ENCODE measurements at places on chromosomes 11 and 22.

- DNase-seq = no peak
These were observed 62.8 kb upstream of the PRDM11 start for GRCh38 chr11:45083544-45084087.

DNA sequence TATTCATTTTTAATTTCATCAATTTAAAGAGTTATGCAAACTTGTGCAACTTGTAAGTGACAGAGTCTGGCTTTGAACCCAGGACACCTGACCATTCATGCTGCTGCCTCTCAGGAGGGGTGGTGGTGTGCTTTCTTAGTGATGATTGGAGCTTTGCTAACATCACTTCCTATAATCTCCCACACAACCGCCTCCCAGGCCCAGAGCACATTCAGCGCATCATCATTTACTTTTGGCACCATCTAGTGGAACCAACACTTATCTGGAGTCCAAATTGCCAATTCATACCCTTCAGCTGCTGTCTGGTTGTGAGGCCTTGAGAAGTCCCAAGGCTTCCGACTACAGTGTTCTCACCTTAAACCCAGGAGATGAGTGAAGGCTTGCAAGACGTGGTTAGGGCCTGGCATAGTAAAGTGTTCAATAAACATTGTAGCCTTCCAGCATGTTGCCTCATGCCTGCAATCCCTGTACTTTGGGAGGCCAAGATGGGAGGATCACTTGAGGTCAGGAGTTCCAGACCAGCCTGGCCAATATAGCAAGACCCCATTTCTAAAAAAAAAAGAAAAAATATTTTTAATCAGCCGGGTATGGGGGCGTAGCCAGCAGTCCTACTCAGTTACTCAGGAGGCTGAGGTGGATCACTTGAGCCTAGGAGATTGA lies 1.1 kb upstream of the TTLL1 start:
- DNase-seq = peak; percentile 89

DNA sequence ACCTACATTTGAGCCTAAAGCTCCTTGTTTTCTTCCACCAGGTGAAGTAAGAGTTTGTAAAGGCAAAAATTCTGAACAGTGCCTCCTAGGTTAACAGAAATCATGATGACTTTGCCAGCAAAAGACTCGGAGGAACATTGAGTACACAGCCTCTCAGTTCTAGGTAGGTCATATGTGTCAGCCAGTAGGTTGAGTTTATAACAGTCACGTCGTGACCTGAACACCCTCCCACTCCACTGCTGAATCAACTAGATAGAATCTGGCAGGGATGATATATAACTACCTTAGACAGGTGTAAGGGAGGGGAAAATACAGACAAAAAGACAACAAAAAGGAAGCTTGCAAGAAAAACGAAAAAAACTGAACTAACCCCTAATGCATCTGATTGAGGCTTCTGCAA lies 12.8 kb upstream of the ASPHD2 start:
- no peak for DNase-seq

DNA sequence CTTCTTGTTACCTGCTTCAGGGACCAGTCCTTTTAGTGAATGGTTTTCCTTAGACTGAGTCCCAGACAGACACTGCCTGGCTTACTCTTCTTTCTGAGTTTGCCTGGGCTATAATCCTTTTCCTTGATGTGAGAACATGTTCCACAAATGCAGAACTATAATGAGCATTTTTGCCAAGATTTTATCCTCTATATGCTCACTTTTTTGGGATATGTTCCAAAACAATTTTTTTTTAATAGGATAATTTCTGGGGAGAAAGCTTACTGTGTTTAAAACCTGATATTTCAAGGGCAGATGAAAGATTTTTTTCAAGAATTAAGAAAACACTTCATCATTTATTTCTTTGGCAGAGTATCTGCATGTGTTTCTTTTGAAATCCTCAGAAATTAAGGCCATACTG lies 110.0 kb upstream of the TENM4 start:
- DNase-seq = no peak

DNA sequence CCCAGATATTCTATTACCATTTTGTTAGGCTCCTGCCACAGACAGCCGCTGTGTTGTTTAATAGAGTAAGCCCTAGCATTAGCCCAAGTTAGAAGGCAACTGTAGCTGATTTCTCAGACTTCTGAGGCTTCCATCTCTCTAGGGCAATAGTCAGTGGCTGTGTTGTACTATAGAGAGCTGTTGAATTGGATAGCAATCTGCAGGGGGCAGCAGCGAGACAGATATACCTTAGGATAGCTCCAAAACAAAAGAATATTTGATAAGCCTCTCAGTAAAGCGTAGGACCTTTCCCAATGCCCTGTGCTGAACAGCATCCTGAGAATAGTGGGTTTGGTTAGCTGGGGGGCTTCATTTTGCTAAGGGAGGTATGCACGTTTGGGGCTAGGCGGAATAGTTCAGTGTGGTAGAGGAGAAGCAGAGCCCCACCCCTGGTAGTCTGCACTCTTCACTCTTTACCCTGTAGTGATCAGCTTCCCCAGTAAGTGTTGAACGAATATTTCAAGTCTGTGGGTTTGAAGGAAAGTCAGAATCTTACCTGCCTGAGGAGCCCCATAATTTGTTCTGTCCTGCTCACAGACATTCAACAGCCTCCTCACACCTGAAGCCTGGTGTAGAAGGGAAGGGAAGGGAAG lies 515.1 kb downstream of the INSC start:
- DNase-seq = no peak

- no peak for DNase-seq
These were observed 43.5 kb upstream of the SLC5A12 start for GRCh38 chr11:26765323-26765722.

DNA sequence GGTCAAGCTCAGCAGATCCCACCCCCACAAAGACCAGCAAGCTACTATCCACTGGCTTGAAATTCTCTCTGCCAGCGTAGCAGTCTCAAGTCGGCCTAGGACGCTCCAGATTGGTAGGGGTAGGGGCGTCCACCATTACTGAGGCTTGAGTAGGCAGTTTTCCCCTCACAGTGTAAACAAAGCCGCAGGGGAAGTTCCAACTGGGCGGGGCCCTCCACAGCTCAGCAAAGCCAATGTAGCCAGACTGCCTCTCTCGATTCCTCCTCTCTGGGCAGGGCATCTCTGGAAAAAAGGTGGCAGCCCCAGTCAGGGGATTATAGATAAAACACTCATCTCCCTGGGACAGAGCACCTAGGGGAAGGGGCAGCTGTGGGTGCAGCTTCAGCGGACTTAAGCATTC lies 1064.9 kb upstream of the TENM4 start:
- DNase-seq = no peak

DNA sequence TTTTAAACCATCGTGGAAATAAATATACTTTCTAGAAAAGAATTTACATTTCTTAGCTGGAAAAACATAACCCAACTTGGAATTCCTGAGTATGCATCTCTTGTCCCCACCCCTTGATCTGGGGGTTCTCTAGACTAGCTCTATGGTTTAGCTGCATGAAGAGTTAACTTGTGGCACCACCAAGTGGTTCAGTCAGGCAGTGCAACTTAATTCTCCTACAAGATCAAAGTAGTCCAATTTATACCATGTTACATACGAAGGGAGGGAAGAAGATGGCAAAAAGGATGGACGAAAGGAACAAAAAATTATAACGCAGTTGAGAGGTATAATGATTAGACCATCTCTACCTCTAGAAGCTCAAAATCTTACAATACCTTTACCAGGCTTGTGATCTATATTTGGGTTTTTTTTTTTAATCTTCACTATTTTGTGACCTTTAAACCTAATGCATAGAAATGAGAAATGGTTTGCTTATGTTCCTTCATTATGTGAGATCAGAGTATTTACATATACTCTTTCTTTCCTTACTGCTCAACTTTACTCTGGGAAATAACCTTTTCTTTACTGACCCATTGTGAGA lies 28.5 kb upstream of the ALKBH3 start:
- DNase-seq = peak; percentile 57

GRCh38 chr22:30249049-30250038 lies 2.8 kb upstream of the LIF start:
- DNase-seq = no peak

DNA sequence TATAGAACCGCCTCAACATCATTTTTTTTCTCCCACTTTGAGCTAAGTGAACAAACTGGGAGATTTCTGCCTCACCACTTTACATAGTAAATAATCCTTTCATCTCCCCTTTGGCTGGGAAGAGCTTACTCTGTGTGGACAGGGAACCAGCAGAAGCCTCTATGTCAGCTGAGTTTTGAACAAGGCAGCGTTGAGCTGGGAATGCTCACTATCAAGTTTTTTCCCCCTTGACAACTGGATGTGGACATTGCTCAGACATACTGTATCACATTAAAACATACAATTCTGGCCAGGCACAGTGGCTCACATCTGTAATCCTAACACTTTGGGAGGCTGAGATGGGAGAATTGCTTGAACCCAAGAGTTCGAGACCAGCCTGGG lies 46.0 kb downstream of the AHNAK start:
- DNase-seq = no peak

GRCh38 chr11:10192036-10192435 lies 102.0 kb downstream of the SBF2 start:
- no peak for DNase-seq

DNA sequence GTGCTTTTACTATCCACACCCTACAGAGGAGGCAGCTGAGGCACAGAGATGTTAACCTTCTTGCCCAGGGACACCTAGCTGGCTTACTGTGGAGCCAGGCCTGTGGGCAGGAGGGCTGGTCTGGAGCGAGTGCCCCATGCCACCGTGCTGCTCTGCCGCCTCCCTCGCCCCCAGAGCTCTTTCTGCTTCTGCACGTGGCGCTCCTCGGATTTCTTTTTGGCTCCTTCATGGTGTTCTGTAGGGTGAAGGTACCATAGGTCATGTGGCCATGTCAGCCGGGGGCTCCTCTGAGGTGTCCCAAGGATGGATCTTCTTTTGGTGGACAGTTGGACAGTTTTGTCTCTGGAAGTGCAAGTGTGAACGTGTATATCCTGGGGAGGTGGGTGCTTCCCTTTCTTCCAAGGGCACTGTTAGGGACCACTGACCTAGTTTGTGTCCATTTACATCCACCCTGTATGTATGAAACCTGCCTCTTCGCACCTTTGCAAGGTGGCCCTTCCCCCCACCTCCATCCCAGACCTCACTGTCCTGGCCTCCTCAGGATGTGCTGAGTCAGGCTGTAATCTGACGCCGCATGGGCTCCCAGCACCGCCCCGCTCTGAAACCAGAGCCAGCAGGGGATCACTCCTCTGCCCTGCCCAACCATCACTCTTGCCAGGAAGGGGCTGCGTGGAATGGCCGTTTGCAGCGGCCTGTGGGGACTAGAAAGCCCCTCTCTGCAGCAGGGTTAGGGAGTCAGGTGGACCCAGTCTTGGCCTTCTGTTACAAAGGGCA lies 31.7 kb downstream of the POLR3H start:
- peak; percentile 56 for DNase-seq

- no peak for DNase-seq
These were observed 3.4 kb upstream of the RBM4B start for GRCh38 chr11:66680966-66681645.

DNA sequence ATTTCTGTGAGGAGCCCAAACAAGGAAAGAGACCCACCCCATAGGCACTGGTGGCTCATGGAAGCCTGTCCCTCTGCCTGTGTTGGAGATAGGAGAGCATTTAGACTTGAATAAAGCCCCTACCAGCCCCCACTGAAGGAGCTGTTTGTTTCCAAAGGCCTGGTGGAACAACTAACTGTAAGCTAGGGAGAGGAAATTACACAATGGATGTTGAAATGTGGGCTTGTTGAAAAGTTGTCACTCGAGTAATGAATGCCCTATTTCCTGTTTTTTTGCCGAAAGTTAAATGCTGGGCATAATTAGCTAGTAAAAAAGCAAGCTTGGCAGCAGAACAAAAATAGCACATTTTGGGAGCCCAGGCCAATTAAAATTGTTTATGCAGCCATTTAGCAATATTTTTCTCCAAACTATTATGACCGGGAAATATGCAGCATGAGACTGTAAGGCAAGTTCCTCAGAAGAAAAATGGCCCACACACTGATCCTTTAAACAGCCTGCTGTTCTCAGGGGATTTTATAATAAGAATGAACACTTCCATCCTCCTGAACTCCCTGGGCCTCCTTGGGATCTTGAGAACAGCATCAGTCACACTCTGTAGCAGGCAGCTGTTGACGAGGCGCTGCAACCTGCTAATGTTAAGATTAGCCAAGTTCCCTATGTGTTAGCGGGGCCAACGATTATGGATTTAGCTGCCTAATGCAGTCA lies 38.6 kb upstream of the LMO2 start:
- DNase-seq = no peak

GRCh38 chr11:68003846-68004550 lies at the start of gene UNC93B1:
Gene UNC93B1, minus strand, starts transcription at chr11:68004097. Its CDS starts 54 bp downstream, at chr11:68004043.
- DNase-seq = no peak

DNA sequence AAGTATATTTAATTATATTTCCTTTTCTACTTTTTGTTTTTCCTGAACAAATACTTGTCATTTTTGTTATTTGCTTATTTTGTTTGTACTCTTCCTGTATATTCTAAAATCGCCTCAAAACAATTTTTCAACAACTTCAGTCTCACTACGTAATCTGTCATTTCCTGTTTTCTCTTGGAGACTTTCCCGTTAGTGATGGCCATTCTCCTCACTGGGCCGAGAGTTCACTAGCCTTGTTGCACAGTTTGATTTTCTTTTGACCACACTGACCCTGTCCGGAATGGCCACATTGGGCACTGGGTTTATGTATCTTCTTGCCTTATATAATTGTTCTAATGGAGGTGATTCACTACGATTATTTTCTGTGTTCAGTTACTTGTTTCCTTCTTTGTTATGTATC lies 726.1 kb downstream of the FAM181B start:
- no peak for DNase-seq

DNA sequence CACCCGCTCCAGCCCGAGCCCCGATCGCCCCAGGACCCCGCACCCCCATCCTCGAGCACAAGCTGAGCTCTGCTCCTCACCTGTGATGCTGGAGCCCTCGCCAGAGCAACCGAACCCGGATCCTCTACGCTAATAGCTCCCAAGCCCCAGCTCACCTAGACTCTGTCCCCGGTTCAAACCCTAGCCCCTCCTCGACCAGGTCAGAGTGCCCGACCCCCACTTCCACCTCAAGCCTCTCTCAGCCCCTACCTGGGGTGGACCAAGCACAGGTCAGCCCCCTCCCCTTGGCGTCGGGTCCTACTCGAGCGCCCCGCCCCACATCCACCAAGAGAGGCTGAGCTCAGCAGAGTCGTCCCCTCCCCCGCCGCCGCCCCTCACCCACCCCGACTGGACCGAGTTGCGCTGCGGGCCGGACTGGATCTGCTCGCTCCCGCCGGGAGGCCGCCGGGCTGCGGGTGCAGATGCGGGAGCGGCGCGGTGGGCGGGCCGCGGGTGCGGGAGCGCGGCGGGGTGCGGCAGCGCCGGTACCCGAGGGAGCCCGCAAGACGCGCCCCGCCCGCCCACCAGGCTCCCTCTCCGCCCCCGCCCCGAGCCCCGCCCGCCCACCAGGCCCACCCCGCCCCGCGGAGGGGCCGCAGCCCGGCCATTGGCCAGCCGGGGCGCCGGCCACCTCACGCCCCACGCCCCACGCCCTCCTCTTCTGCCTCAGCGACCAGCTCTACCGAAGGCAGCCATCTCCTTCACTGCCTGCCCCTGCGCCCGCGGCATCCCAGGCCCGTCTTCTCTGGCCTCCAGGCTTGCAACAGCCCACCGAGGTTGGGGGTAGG lies 577 bp upstream of the DKK3 start:
- no peak for DNase-seq

- DNase-seq = no peak
These were observed 3.6 kb upstream of the ACR start for GRCh38 chr22:50734343-50734771.

GRCh38 chr22:46636221-46637002 lies 16.2 kb downstream of the GRAMD4 start:
- DNase-seq = no peak

GRCh38 chr11:132671851-132672370 lies 860.4 kb downstream of the OPCML start:
- DNase-seq = no peak

GRCh38 chr22:44026630-44027511 lies 2.8 kb downstream of the PARVB start:
- DNase-seq = no peak

- no peak for DNase-seq
These were observed 20.9 kb downstream of the INCENP start for GRCh38 chr11:62144641-62145255.
